Common myeloid progenitor, CD34-positive (primary cell): ENCODE measurements at places on chromosomes 6 and 20.

- H3K27me3 ChIP-seq: no peaks in the 10 kb centered on the region
- DNase-seq: no peak
- no peaks in the 10 kb centered on the region for H3K36me3 ChIP-seq
- H3K27ac ChIP-seq: no peak overlapping the region
- H3K4me1 ChIP-seq: peaks cover 21% of the 10 kb centered on the region
Measured at GRCh38 chr6:156720691-156721685, 56.2 kb upstream of the ARID1B start.

- no peak overlapping the region for H3K4me3 ChIP-seq
- no peak for DNase-seq
- no peaks in the 10 kb centered on the region for H3K4me1 ChIP-seq
- no peak overlapping the region for H3K27ac ChIP-seq
Measured at GRCh38 chr6:34000281-34000680, 145.6 kb downstream of the GRM4 start.

- DNase-seq: no peak
- H3K27me3 ChIP-seq: no peaks in the 10 kb centered on the region
- H3K4me1 ChIP-seq: no peaks in the 10 kb centered on the region
- no peak overlapping the region for H3K4me3 ChIP-seq
Measured at GRCh38 chr20:58603721-58604120, 47.4 kb upstream of the STX16 start.

DNA sequence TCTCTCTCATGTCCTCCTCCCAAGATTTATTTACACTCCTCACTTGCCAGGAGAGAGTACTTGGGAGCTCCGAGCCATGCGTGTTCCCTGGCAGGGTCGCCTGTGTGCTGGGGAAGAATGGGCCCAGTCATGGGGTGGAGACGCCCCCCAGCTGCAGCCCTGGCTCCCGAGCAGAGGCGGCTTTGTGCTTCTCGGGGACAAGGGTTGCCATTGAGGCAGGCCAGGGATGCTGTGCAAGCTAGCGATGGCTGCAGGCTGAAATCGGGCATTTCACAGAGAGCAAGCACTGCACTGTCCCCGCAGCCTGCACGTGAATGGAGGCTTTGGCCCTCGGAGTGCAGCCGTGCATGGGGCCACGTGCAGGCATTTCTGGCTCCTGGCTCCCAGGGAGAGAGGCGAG lies 23.8 kb downstream of the PHACTR3 start:
- peaks cover 3% of the 10 kb centered on the region for H3K27me3 ChIP-seq
- no peak for DNase-seq
- H3K4me1 ChIP-seq: no peaks in the 10 kb centered on the region
- H3K36me3 ChIP-seq: no peaks in the 10 kb centered on the region
- H3K4me3 ChIP-seq: no peak overlapping the region

GRCh38 chr6:43966853-43967718 lies 160.2 kb downstream of the MRPL14 start:
- H3K4me1 ChIP-seq: peaks cover 10% of the 10 kb centered on the region
- no peaks in the 10 kb centered on the region for H3K36me3 ChIP-seq
- no peak overlapping the region for H3K4me3 ChIP-seq
- H3K27ac ChIP-seq: no peak overlapping the region

DNA sequence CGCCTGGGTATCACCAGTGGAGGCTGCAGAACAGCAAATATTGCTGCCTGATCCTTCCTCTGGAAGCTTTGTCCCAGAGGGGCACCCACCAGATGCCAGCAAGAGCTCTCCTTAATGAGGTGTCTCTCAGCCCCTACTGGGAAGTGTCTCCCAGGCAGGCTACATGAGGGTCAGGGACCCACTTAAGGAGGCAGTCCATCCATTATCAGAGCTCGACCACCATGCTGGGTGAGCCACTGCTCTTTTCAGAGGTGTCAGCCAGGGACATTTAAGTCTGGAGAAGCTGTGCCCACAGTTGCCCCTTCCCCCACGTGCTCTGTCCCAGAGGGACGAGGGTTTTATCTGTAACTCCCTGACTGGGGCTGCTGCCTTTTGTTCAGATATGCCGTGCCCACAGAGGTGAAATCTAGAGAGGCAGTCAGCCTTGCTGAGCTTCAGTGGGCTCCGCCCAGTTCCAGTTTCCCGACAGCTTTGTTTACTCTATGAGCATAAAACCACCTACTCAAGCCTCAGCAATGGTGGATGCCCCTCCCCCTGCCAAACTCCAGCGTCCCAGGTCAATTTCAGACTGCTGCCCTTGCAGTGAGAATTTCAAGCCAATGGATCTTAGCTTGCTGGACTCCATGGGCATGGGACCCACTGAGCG lies 25.9 kb upstream of the AIG1 start:
- H3K27me3 ChIP-seq: no peaks in the 10 kb centered on the region
- no peak overlapping the region for H3K4me3 ChIP-seq
- peak; percentile 48 for DNase-seq
- H3K4me1 ChIP-seq: no peaks in the 10 kb centered on the region
- H3K36me3 ChIP-seq: no peaks in the 10 kb centered on the region

DNA sequence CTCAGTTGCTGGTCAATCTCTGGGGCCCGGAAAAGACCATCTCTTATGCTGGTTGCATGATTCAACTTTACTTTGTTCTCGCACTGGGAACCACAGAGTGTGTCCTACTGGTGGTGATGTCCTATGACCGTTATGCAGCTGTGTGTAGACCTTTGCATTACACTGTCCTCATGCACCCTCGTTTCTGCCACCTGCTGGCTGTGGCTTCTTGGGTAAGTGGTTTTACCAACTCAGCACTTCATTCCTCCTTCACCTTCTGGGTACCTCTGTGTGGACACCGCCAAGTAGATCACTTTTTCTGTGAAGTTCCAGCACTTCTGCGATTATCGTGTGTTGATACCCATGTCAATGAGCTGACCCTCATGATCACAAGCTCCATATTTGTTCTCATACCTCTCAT lies 4.3 kb downstream of the OR2J3 start:
- no peaks in the 10 kb centered on the region for H3K4me1 ChIP-seq
- no peaks in the 10 kb centered on the region for H3K36me3 ChIP-seq
- peak; percentile 1 for DNase-seq
- H3K27ac ChIP-seq: no peak overlapping the region
- no peak overlapping the region for H3K4me3 ChIP-seq

DNA sequence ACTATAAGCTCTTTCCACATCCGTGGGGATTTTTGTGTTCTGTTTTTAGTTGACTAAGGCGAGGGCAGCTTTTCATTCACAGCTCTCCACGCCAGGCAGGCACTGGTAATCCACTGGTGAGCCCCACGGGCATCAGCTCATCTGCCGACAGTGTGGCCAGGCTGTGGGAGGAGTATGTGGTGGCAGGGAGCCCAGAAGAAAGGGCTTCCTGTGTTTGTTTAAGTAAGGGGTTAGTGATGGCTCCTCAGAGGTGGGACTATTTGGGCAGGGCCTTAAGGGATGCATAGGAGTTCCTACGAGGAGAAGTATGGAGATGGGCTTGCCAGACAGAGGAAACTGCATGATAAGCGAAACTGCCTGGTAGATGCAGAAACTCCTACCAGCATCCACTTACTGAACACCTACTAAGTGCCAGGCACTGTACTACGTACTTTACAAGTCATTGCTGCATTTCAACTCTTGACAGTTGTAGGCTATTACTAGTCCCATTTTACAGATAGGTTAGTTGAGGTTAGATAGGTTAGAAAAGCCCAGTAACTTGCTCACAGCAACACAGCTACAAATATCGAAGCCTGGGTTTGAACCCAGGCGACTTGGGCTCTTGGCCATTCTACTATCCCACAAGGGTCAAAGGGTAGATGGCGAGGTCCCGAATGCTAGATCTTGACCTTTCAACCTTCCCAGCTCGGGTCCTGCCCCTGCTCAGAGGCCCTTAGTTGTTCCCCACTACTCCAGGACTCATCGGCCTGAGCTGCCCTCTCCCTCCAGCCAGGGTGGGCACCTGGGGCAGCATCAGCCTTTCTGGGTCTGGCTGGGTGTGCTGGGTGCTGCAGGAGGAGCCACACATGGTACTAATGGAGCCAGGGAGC lies 55.1 kb downstream of the CEBPB start:
- H3K27me3 ChIP-seq: no peaks in the 10 kb centered on the region
- peak; percentile 27 for DNase-seq
- no peaks in the 10 kb centered on the region for H3K36me3 ChIP-seq
- H3K4me3 ChIP-seq: no peak overlapping the region
- H3K4me1 ChIP-seq: no peaks in the 10 kb centered on the region

- DNase-seq: no peak
- no peak overlapping the region for H3K4me3 ChIP-seq
- no peaks in the 10 kb centered on the region for H3K27me3 ChIP-seq
- no peaks in the 10 kb centered on the region for H3K36me3 ChIP-seq
- no peaks in the 10 kb centered on the region for H3K4me1 ChIP-seq
- no peak overlapping the region for H3K27ac ChIP-seq
Measured at GRCh38 chr20:14142964-14143627, 147.8 kb downstream of the MACROD2 start.

DNA sequence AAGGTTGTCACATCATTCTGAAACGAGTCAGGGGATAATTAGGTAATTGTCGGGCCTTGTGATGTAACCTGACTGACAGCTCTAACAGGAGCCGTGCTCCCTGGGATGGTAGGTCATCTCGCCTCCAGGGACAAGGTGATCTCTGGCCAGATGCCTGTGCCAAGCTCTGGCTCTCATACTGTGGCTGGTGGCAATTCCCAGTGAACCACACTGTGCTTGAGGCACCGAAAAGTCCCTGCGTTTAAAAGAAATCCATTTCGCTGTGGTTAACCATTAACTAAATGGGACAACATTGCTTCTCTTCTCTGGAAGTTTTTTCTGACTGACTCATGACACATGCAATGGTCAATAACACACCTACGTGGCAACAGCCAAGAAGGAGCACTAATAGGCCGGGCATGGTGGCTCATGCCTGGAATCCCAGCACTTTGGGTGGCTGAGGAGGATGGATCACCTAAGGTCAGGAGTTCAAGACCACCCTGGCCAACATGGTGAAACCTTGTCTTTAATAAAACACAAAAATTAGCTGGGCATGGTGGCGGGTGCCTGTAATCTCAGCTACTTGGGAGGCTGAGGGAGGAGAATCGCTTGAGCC lies 669.2 kb downstream of the PRKN start:
- H3K4me1 ChIP-seq: no peaks in the 10 kb centered on the region
- H3K27ac ChIP-seq: no peak overlapping the region

DNA sequence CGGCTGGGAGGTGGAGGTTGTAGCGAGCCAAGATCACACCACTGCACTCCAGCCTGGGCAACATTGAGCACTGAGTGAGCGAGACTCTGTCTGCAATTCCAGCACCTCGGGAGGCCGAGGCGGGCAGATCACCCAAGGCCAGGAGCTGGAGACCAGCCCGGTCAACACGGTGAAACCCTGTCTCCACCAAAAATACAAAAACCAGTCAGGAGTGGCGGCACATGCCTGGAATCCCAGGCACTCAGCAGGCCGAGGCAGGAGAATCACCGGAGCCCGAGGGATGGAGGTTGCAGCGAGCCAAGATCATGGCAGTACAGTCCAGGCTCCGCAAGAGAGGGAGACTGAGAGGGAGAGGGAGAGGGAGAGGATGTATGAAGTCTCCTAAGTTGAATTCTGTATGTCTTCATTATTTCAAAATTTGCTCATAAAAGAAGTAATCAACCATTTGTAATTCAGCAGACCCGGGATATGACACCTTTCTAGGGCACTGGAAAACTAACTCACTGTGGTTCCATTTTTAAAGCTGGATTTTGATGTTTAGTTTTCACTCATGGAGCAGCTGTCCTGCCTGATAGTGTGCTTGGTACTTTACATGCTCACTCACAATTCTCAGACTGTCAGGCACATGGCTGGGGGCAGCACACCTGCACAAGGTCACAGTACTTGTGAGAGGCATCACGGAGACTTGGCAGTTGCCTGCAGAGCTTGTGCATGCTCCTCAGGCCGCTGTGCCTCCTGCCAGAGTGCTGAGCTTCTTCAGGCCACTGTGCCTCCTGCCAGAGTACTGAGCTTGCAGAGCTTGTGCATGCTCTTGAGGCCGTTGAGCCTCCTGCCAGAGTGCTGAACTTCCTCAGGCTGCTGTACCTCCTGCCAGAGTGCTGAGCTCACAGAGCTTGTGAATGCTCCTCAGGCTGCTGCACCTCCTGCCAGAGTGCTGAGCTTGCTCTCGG lies 106.2 kb downstream of the ERMARD start:
- no peak overlapping the region for H3K27ac ChIP-seq
- no peak for DNase-seq
- H3K27me3 ChIP-seq: peaks cover 2% of the 10 kb centered on the region
- no peak overlapping the region for H3K4me3 ChIP-seq

DNA sequence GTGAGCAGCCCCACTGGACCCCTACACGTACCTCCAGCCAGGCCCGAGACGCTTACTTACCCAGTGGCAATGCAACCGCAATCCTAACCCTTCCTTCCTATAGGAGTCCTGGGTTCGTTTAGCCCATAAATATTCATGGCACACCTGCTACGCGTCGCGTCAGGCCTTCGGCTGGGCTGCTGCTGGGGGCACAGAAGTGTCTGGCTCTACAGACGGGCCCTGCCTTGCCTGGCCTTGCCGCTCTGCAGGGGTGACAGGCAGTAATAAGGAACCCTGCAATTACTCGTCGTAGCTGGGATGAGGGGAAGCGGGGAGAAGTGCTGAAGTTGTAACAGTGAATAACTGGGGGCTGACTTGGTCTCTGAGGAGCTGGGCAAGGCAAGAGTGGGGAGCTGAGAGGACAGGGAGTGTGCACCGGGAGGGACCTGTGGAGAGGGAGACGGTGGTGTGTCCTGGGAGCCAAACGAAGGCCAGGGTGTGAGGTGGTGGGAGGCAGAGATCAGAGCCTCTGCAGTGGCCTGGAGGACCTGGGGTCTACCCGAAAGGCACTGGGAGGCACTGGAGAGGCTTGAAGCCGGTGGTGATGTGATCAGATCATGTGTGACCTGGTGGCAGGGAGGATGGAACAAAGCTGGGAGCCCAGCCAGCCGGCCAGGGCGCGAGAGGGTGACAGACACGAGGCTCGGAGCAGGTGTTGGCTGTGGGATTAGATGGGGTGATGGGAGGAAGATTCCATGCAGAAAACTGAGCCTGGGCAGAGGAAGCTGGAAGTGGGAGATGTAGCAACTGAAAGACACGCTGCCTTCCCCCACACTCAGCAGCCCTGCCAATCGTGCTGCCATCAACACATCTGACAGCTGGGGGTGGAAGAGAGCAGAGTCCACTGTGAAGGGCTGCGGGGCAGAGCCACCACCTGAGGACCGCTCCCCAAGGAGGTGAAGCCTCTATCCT lies 36.4 kb downstream of the PSMG4 start:
- H3K27me3 ChIP-seq: no peaks in the 10 kb centered on the region
- no peaks in the 10 kb centered on the region for H3K4me1 ChIP-seq
- H3K36me3 ChIP-seq: no peaks in the 10 kb centered on the region
- H3K27ac ChIP-seq: no peak overlapping the region
- DNase-seq: no peak
- no peak overlapping the region for H3K4me3 ChIP-seq

GRCh38 chr6:161272635-161273273 lies 1.1 kb downstream of the AGPAT4 start:
- no peak for DNase-seq
- no peaks in the 10 kb centered on the region for H3K27me3 ChIP-seq
- no peaks in the 10 kb centered on the region for H3K36me3 ChIP-seq
- peak overlapping the region; percentile 70 for H3K4me3 ChIP-seq
- H3K4me1 ChIP-seq: peaks cover 16% of the 10 kb centered on the region
- H3K27ac ChIP-seq: peak overlapping the region; percentile 92

GRCh38 chr6:3619201-3619600 lies 132.3 kb downstream of the PXDC1 start:
- H3K36me3 ChIP-seq: no peaks in the 10 kb centered on the region
- H3K27ac ChIP-seq: no peak overlapping the region
- no peak overlapping the region for H3K4me3 ChIP-seq
- no peak for DNase-seq
- H3K27me3 ChIP-seq: no peaks in the 10 kb centered on the region
- H3K4me1 ChIP-seq: no peaks in the 10 kb centered on the region

- H3K4me1 ChIP-seq: no peaks in the 10 kb centered on the region
- H3K4me3 ChIP-seq: no peak overlapping the region
- no peaks in the 10 kb centered on the region for H3K27me3 ChIP-seq
- H3K27ac ChIP-seq: no peak overlapping the region
- H3K36me3 ChIP-seq: no peaks in the 10 kb centered on the region
Measured at GRCh38 chr6:124443541-124443940, 518.7 kb upstream of the RNF217 start.
